ENCODE measurements at places on chromosomes 5 and 9. TPM values are rescaled to one million over a fixed set of nuclear protein-coding genes. Genes with fewer than 3 reads are reported as not detected.

DNA sequence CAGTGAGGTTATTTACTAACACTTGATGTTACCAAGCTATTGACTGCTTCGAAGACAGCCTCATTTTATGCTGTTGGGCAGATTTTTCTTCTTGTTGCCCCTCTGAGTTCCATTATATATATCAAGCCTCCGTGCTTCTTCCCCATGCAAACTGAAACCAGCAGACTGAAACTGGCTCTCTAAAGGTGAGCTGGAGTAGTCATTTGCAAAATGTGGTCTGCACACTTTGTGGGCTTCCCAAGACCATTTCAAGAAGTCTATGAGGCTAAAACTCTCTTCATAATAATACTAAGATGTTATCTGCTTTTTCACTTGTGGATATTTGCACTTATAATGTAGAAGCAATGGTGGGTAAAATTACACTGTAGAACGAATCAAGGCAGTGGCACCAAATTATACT lies 13.9 kb downstream of the SLC36A1 start:
- no peak overlapping the region for H3K4me3 ChIP-seq
- peak; percentile 9 for DNase-seq
- no peak overlapping the region for H3K27ac ChIP-seq
- no peaks in the 10 kb centered on the region for H3K36me3 ChIP-seq

DNA sequence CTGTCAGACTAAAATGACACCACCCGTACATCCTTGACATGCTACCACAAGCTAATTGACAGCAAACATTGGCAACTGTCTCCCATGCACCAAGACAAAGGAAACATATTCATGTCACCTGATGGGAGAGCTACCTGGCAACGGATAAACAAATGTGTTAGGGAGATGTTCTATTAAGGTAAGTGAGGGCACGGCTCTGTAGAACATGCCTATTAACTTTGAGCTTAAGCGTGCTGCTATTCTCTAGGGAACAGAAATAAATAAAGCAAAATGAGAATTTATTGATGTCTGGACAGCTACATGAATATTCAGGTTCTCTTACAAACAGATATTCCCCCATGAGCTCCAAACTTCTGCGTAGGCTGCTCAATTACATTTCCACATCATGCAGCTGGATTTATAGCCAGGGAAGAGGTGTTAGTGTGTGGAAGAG lies 361.4 kb upstream of the RFX3 start:
- no peak overlapping the region for H3K4me3 ChIP-seq
- H3K27ac ChIP-seq: no peak overlapping the region
- H3K36me3 ChIP-seq: no peaks in the 10 kb centered on the region
- H3K27me3 ChIP-seq: no peaks in the 10 kb centered on the region
- DNase-seq: no peak

The PCDHA4 gene
- total RNA-seq: 0.05 TPM

DNA sequence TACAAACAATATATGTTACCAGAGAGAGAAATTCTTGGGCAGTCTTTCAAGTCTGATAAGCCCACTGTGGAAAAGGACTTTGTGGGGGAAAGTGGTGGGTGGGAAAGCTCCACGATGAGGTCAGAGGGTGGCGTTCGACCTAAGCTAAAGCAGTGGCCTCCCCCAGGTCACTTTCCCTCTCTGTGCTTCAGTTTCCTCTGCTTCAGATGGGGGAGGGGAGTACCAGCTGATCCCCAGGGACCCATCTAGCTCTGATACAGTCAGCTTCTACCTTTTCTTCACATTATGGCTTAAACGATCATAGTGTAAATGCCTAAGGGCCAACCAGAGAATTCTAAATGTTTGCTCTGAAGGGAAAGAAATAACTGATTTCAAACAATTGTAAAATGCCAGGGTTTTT lies 36.6 kb upstream of the ARSB start:
- H3K27me3 ChIP-seq: no peaks in the 10 kb centered on the region
- no peaks in the 10 kb centered on the region for H3K36me3 ChIP-seq
- no peaks in the 10 kb centered on the region for H3K4me1 ChIP-seq
- H3K4me3 ChIP-seq: no peak overlapping the region

The UNC13B gene
- 0.15 TPM for total RNA-seq

GRCh38 chr5:111422747-111423720 lies 89.3 kb downstream of the STARD4 start:
- no peak overlapping the region for H3K4me3 ChIP-seq
- no peaks in the 10 kb centered on the region for H3K27me3 ChIP-seq
- H3K4me1 ChIP-seq: peaks cover 5% of the 10 kb centered on the region
- no peak for DNase-seq

The PIP5K1B gene
- total RNA-seq: 14.5 TPM

The FAM151B gene
- total RNA-seq: 0.11 TPM

DNA sequence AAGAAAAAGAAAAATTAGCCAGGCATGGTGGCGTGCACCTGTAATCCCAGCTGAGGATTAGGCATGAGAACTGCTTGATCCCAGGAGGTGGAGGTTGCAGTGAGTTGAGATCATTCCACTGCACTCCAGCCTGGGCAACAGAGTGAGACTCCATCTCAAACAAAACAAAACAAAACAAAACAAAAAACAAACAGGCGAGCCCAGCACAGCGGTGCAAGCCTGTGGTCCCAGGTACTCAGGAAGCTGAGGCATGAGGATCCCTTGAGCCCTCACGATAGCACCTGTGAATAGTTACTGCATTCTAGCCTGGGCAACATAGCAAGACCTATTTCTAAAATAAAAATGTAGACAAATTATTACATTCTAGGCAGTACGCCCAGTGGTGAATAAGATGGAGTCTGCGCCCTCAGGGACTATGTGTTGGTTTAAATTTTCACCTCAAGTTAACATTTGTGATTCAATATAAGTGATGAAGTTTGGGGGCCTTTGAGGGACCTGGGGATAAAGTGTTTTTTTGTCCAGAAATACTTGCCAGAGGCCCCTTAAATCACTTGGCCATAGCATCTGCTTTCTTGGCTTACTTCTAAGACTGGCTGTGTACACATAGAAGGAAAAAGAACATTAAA lies 3.4 kb upstream of the GAPVD1 start:
- H3K36me3 ChIP-seq: no peaks in the 10 kb centered on the region
- peaks cover 5% of the 10 kb centered on the region for H3K4me1 ChIP-seq
- no peak for DNase-seq
- H3K27ac ChIP-seq: no peak overlapping the region
- no peaks in the 10 kb centered on the region for H3K27me3 ChIP-seq
- no peak overlapping the region for H3K4me3 ChIP-seq

DNA sequence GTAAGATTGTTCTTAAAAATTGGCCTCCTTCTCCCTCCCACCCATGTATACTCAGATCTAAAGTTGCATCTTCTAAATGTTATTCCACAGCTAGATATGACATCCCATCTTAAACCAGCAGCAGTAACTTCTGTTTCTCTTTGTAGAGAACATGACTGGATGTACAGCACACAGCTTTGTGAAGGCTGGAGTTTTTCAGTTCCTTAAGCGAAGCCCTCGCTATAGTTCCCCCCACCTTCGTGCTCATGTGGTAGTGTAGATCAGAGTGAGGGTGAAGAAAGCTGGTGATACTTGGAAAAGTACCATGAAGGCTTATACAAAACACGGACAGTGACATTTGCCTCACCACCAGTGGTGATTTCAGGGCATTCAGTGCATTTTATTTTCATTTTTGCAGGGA lies 137.5 kb downstream of the MAT2B start:
- H3K27ac ChIP-seq: no peak overlapping the region
- H3K36me3 ChIP-seq: no peaks in the 10 kb centered on the region
- no peaks in the 10 kb centered on the region for H3K4me1 ChIP-seq
- H3K4me3 ChIP-seq: no peak overlapping the region

DNA sequence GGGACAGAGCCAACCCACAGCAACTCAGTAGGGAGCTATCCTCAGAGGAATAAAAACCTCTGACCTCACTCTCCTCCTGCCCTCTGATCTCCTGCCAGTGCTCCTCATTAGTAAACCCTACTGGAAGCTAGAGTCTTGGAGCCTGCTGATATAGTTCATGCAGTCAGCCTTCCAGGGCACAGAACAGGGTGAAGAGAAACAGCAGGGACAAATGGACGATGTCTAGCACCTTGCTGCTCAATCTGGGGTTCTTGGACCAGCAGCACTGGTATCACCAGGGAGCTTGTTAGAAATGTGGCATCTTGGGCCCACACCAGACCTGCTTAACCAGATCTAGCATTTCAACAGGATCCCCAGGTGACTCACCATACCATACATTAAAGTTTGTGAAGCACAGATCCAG lies 5.5 kb upstream of the GALNT12 start:
- H3K27ac ChIP-seq: no peak overlapping the region
- no peaks in the 10 kb centered on the region for H3K36me3 ChIP-seq
- no peak overlapping the region for H3K4me3 ChIP-seq
- H3K4me1 ChIP-seq: no peaks in the 10 kb centered on the region
- H3K27me3 ChIP-seq: no peaks in the 10 kb centered on the region

- H3K4me1 ChIP-seq: no peaks in the 10 kb centered on the region
- H3K27ac ChIP-seq: no peak overlapping the region
- H3K36me3 ChIP-seq: no peaks in the 10 kb centered on the region
- no peak overlapping the region for H3K4me3 ChIP-seq
Observed at GRCh38 chr5:128432913-128433440, 105.1 kb downstream of the FBN2 start.

All from GM12878 (cell line).